A172 (cell line): ENCODE measurements at places on chromosomes 3 and 15. TPM values are rescaled to one million over a fixed set of nuclear protein-coding genes. Genes with fewer than 3 reads are reported as not detected.

DNA sequence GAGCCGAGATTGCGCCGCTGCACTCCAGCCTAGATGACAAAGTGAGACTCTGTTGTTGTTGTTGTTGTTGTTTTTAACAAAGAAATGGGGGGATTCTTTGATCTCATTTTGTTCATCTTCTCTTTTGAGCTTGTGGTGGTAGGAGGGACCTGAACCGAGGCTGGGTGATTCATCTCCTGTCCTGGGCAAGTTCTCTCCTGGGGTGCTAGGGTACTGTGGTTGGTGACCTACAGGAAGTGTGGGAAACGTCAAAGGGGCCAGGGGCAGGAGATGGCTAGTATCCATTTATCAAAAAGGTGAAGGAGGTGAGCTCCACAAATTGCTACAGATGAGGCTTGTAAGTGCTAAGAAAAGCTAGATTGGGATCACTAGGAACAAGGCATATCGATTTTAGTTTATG is 14.3 kb downstream of the PPCDC start:
- peak; percentile 17 for DNase-seq

- no peak for DNase-seq
Measured at GRCh38 chr15:90020936-90021507, 19.9 kb downstream of the ZNF710 start.

- DNase-seq = no peak
Measured at GRCh38 chr3:45226206-45226915, at the start of gene TMEM158. TMEM158 (minus strand) TSS chr3:45226287; CDS start chr3:45226027, 260 bp downstream.

GRCh38 chr15:83769411-83769999 is 115.6 kb downstream of the ADAMTSL3 start:
- no peak for DNase-seq

DNA sequence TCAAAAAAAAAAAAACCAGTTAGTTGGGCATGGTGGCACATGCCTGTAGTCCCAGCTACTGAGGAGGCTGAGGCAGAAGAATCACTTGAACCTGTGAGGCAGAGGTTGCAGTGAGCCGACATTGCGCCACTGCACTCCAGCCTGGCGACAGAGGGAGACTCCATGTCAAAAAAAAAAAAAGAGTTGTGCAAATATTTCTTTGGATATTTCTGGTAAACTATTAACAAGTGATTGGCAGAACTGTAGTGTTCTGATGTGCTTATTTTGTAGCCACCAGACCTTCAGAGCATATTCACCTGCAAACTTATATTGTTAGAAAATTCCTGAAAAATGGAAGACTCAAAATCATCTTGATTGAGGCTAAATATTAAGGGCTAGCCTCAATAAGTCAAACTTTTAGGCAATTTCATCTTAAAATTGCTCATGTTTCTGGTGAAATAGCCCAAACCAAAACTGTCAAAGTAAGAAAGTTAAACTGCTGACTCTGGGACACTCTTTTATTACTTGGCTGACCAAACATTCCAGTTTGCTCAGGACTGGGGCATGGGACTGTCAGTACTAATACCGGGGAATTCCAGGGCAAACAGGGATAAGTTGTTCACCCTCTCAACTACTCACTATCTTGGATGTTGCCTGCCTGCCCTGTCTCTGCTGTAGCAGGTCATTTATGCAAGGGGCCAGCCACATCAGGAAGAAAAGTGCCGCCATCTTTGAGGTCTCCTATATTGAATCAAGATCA is 37.0 kb downstream of the ABHD2 start:
- no peak for DNase-seq

- no peak for DNase-seq
Measured at GRCh38 chr3:84039099-84039498, 919.7 kb upstream of the CADM2 start.

The SV2B gene
- total RNA-seq = not detected in 2 replicates

The LMCD1 gene
- 3.9 and 8.4 TPM in 2 replicates for total RNA-seq

The IGSF10 gene
- 0.31 and 1.3 TPM in 2 replicates for total RNA-seq
